ENCODE measurements at places on chromosomes 2 and 18.

DNA sequence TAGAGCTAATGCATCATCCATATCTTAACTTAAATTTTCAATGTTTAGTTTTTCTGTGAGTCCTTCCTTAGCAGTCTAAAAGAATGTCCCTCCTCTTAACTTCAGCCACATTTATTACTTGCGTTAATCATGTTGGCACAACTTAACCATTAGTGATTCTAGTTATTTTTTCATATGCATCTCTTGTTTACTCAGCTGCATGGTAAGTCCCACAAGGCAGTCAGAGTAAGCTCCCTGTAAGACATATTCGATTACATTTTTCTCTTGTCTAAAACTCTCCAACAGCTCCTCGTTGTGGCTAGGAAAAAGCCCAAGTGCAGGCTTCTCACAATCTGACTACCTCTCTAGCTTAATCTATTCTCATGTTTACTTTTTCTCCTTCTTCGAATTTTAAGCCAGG is 2045.3 kb upstream of the PIK3C3 start:
- no peak for DNase-seq

DNA sequence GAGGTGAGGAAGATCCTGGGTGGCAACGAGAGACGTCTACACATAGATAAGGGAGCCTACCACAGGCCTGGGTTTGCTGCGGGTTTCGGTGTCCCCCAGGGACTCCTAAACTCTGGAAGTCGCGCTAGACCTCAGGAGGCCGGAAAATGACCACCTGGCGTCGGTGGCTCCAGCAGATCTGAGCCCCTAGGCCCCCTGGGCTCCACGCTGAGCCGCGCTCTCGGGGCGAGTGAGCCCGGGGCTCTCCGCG is 987 bp upstream of the DLX1 start:
- no peak for DNase-seq

GRCh38 chr2:38243186-38243880 is 133.7 kb downstream of the ATL2 start:
- DNase-seq: no peak

DNA sequence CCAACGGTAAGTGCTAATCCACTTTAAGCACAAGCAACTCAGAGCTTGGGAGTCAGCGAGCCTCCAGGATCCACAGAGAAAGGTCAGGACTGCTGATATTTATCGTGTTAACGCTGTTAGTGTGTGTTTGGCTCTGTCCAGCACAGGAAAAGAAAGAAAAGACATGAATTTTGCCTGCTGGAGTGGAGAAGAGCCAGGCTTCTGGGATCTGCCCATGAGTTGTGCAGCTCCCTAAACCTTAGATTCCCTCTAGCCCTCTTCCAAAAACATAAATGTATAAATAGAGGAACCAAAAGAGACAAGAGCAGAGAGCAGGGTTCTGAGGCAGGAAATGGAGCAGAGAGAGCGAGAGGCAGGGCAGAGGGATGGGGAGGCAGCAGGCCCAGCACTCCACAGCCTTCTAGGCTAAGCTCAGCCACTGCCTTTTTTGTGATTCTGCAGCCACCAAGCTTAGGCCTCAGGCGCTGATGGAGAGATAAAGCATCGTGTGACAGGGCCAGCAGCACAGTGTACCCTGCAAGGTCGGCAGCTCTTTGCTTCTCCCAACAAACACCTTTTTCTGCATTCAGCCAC is 14.5 kb upstream of the MAT2A start:
- no peak for DNase-seq

DNA sequence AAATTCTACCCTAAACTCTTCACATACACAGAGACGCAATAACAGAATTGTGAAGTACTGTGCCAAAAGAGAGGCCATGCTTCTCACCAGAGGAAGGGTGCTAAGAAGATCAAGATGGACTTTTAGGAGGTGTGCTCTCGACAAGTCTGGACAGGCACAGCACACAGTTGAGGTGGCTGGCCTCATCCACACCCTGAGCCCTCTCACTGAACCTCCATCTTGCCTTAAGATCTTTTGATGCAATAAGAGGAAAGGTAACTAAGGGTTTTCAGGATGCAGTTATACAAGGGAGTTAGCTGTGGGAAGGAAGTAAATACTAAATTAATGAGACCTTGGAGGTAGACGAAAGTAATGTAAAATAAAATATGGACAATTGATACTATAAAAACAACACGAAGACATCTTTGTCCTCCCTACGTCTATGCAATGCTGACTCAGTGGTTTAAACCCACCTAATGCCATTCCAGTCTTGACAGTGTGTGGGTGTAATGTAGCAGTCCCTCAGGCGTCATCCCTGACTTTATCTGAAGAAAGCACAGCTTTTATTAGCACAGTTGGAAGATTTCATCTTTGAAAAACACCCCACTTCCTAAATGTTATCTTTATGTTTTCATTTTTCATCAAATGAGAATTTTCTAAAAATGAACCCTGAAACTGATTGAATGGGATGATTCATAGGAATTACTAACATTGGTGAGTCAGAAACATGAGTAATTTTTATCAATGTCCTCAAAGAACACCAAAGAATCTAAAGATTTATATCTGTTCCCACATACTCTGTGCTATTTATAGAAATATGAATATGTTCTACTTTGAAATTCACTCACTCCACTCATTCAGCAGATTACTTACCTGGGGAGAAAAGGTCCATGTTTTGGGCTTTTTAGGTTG is 34.0 kb upstream of the MALL start:
- no peak for DNase-seq

GRCh38 chr18:48711651-48712486 is 173.0 kb downstream of the CTIF start:
- DNase-seq: peak; percentile 20
